CD4-positive, alpha-beta T cell (primary cell): ENCODE measurements at places on chromosomes 3 and 15.

GRCh38 chr3:29382409-29382808 is 101.5 kb downstream of the RBMS3 start:
- no peak for DNase-seq

GRCh38 chr15:33236841-33237509 is 42.5 kb upstream of the FMN1 start:
- no peak for DNase-seq

GRCh38 chr3:75631541-75631940 is 32.6 kb upstream of the FRG2C start:
- no peak for DNase-seq

GRCh38 chr15:40929660-40930429 is 705 bp downstream of the DLL4 start:
- no peak for DNase-seq

- no peak for DNase-seq
Observed at GRCh38 chr3:15942462-15942861, 144.7 kb upstream of the ANKRD28 start.

DNA sequence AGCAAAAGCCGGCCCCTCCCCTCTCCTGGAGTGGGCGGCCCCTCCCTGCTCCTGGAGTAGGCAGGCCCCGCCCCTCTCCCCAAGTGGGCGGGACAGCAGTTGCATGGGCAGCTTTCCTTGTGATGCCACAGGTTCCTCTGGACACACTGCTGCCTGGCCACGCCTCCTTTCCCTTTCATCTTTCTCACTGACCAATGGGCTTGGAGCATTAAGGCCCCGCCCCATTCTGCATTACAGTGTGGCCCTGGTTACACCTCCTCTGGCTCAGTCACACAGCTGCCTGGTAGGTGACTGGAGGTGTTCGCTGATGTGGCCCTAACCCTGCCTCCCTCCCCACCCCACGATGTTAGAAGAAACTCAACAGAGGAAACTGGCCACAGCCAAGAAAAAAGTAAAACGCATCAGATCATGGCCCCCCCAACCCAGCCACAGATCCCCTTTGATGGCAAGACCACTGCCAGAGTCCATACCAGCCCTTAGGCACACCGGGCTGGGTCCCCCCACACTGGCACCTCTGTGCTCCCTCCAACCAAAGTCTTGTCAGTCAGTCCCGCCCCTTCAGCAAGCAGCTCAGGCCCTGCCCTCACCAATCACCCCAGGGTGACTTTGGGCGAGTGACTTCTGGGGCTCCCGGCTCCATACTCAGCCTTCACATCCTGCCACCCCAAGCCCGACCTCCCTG is 84.3 kb downstream of the ADAMTS7 start:
- DNase-seq, result no peak

DNA sequence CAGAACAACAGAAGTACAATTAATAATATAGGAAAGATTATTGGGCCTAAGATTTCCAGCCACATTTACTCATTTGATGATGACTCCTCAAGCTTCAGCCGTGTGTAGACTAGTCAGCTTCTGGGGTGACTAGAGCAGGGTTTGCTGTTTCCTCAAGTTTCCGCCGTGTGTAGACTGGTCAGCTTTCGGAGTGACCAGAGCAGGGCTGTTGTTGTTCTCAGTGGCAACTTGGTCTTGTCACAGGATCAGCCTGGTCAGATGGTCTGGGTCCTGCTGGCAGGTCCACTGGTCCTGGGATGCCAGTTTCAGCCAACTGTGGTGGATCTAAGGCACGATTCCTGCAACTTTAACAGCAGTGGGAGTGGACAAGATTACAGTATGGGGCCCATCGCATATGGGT is 21.8 kb upstream of the NOX5 start:
- no peak for DNase-seq

GRCh38 chr3:140911822-140912221 is 29.8 kb upstream of the SLC25A36 start:
- no peak for DNase-seq

- no peak for DNase-seq
Observed at GRCh38 chr15:40149339-40149738, 11.5 kb upstream of the BUB1B start.

- DNase-seq, result no peak
Observed at GRCh38 chr3:43012174-43012573, 33.1 kb downstream of the GASK1A start.

GRCh38 chr3:134772591-134772990 is 22.5 kb upstream of the EPHB1 start:
- DNase-seq, result no peak

- DNase-seq, result no peak
Observed at GRCh38 chr3:195124378-195124992, 146.5 kb downstream of the XXYLT1 start.

DNA sequence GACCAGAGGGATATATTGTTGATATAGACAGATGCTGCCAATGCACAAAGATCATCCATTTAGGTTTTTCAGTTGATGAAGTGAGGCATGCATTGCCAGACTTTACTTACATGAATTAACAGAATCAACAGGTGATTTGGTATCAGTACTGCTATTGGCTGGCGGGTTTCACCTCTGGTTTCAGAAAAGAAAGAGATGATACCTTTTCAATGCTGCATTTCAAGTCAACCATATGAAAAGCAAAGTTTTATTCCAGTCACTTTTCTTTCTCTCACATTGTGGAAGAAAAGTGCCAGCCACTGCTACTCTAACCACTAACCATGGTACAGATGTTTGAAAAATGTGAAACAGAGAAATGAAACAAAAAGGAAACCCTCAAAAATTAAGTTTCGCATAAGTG is 289.1 kb downstream of the TIGIT start:
- DNase-seq, result no peak

DNA sequence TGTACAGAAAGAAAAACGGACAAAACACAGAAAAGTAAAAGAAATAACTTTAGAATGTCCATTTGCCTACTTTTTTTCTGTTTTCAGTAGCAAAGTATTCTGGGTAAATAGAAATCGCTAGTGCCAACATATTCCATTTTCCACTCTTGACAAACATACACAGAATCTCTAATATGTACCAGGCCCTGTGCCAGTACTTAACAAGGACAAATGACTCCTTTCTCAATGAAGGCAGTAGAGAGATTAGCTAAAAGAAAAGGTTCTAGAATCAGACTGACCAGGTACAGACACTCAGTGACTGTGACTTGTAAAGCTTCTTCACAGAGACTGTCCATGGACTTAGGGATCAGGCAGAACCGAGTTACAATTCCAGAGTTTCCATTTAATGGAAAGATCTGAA is 165.8 kb upstream of the STAC start:
- no peak for DNase-seq

GRCh38 chr3:148615382-148615781 is 82.3 kb upstream of the AGTR1 start:
- no peak for DNase-seq

- DNase-seq, result no peak
Observed at GRCh38 chr3:42078677-42079076, 12.5 kb upstream of the TRAK1 start.

DNA sequence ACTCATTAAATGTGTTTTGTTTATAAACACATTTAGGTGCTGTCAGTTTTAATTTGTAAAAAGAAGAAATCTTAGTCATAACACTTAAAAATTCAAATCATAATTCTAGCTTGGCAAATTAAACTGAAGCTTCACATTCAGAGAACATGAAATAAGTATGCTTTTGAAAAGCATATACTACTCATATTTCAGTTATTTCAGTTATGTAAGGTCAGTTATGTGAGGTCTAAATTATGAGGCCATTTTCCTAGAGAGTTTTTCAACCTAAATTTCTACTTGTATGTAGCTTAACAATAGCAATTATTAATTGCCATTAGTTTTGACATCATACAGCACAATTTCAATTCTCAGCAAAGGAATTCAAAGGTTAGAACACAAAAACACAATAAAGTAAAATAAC is 465.0 kb downstream of the PLOD2 start:
- DNase-seq, result no peak

GRCh38 chr3:197345390-197345789 is 47.0 kb upstream of the DLG1 start:
- DNase-seq, result no peak

DNA sequence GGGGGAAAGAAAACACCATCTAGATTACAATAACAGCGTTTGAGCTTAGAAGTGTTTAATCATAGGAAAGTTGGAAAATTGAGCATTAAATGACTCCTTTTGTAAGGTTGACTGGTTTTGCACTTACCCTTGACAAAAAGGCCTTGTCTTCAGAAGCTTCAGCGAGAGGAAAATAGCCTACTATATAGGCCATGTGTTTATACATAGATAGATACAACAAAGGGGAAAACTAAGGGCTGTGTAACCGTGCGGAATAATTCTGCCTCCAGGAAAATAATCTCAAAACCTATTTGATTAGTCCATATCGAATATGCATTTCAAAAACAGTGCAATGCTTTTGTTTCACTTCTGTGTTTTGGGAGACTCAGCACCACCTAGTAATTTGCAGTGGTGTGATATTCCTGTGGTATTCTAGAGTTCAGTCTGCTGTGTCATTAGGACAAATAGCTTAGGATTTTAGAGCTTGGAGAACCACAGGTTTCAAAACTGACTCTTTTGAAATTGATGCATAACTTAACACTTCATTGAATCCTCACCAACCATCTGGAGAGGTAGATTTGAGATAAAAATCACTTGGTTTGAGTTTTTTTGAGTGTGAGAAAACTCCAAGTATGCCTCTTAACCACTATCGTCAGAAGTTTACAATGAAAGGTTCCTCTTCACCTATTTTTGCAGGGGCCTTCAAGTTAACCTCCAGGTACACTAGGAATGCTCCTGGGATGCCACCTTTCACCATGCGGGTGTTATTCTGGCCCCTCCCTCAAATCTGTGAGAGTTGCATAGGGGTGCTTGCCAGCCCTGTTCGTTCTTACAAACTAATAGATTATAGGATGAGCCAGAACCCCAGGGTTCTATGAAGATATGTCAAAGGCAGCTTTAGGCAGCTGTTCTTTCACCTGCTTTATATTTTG is 1.9 kb downstream of the ARHGAP31 start:
- DNase-seq, result no peak

- no peak for DNase-seq
Observed at GRCh38 chr15:69760258-69760845, 307.7 kb downstream of the RPLP1 start.

- DNase-seq, result no peak
Observed at GRCh38 chr3:13548696-13549622, at the start of gene FBLN2. Gene FBLN2, plus strand, starts transcription at chr3:13549125. Its CDS starts 21,231 bp downstream, at chr3:13570356.

DNA sequence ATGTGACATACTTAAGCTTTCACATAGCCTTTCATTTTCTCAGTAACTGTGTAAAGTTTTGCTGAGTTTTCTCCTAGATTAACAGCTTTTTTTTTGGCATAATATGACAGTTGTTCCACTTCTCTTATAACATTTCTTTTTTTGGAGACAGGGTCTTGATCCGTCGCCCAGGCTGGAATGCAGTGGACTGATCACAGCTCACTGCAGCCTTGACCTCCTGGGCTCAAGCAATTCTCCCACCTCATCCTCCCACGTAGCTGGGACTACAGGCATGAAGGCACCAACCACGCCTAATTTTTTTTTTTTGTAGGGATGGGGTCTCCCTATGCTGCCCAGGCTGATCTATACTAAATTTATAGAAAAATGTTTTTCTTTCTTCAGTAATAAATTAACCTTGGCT is 30.1 kb downstream of the DLG1 start:
- no peak for DNase-seq

DNA sequence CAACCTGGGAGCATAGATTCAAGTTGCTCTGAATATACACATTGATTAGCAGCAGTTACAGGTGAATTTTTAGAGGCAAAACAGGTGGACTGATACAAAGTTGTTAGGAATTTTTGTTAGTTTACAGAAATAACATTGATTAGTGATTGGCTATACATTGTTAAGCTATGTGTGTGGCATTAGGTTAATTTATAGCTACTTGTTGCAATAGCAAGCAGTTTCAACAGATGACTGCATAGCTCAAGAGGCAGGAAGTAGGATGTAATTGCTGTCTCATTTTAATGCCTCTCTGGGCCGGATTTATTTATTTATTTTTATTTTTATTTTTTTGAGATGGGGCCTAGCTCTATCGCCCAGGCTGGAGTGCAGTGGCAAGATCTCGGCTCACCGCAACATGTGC is 99.7 kb downstream of the TCF12 start:
- no peak for DNase-seq

DNA sequence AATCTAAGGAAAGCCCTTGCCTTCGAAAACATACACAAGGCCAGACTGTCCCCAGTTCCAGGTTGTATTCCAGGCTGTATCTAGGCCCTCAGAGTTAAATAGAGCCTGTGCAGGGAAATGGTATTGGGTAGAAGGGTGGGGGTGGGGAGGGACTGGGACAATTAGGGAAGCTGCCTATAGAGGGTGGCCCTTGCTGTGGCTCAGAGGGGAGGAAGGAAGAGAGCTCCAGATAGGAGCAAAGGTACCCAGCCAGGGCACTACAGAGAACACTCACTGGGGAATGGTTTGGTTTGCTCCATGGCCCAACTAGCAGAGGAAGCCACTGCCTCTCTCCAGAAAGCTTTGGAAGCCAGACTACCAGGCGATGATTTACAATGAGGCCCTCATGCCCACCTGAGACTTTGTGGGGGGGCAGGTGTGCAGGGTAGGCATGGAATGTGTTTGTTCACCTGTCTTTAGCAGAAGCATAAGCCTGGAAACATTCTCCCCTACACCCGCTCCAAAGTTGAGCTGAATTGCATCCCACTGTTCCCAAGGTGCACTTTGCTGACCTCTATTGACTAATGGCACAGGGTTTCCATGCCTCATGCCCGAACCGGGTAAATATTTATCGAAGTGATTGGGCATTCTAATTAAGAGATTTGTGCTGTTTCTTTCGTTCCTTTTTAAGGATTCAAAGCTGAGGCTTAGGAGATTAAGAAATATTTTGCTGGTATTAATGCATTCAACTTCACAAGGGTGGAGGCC is 6.3 kb upstream of the TLE3 start:
- DNase-seq, result no peak

GRCh38 chr3:26556637-26557036 is 65.9 kb upstream of the LRRC3B start:
- no peak for DNase-seq

DNA sequence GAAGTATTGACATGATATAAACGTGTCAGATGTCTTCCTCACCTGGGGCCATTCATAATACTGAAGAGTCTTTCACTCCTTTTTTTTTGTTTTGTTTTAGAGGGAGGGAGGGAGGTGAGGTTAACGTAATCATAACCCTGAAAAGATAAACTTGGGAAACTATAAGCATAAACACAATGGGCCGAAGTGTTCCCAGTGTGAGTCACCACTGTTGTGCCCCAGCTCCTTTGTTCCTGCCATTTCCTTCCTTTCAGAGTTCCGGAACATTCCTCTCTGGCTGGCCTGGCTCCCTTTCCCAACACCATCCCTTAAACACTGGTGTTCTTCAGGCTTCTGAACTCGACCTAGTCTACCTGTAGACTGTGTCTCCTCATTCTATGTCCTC is 18.6 kb downstream of the PLD1 start:
- no peak for DNase-seq

GRCh38 chr15:64596701-64597476 is 136.5 kb downstream of the ZNF609 start:
- peak; percentile 8 for DNase-seq

DNA sequence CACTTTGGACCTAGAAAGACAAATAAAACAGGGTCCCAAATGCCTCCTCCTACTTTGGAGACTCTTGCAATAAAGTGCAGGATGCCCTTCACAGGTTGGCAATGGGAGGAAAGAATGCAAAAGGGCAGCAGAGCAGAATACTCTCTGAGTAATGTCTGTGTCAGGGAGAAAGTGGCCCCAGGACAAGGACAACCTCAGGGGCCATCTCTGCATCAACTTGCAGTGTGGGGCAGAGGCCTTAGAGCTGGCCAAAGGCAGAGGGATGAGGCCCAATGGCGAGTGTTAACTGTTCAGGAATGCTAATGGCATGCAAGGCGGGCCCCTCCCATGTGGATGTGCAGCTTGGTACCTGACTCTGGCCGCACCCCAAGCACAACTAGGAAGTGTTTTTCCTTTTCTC is 8.4 kb downstream of the UPK1B start:
- DNase-seq, result no peak

GRCh38 chr3:39262846-39263245 is 17.0 kb downstream of the CX3CR1 start:
- no peak for DNase-seq
